Activated T-helper 1 cell treated with anti-CD3 and anti-CD28 coated beads, Interleukin-2, amount 50 U/mL, for 16 hours (primary cell): ENCODE measurements at places on chromosomes 6 and 20.
A peak's percentile ranks its signal among the peaks of the same experiment; 100 is the strongest.

- no peak for DNase-seq
Observed at GRCh38 chr6:40928307-40928706, 110.7 kb downstream of the UNC5CL start.

GRCh38 chr6:108118359-108118724 lies 43.8 kb upstream of the OSTM1 start:
- DNase-seq, result no peak

DNA sequence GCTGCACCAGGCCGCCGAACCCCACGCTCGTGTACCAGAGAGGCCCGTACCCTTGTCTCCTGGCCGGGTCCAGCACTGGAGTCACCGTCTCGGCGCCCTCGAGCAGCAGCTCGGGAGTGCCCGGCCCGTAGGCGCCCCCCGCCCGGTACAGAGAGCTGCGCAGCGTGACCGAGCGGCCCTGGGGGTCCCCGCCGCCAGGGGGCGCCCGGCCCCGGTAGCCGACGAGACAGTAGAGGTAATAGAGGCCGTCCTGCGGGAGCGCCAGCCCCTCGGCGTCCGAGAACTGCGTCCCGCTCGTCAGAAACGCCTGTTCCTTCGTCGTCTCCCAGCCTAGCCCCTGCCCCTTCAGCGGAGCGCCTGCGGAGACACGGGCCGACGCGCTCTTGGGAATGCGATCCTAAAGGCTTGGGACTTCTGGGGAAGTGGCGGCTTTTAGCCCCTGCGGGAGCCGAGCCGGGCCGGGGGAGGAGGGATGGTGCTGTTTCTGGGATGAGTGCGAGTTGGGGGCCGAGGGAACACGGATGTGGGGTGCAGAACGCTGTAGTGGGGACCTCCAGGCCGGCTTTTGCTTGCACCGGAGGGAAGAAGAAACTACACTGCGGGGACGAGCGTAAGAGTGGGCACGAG lies 1.3 kb downstream of the LTB start:
- peak; percentile 84 for DNase-seq

DNA sequence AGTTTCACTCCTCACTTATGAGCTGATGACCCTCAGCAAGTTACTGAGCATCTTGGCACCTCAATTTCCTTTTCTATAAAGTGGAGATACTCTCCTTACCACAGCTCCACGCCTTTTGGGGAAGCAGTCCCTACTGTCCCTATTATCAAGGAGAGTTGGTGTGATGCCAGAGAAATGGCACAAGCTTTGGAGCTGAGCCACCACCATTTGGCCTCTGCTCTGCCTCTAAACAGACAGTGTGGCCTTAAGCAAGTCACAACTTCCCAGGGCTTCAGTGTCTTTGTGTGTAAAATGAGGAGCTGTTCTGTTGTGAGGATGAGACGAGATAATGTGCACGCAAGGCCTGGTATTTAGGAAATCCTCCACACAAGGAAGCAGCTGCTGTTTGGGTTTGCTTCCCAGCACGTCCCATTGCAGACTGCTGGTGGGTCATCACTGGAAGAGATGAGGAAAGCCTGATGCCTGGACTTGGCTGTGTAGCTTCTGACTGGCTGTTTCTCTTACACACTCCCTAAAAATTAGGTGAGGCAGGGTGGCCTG lies 18.5 kb downstream of the NSFL1C start:
- no peak for DNase-seq

GRCh38 chr6:17450397-17450796 lies 57.0 kb downstream of the CAP2 start:
- DNase-seq, result no peak

GRCh38 chr6:133187657-133188453 lies 53.3 kb upstream of the EYA4 start:
- no peak for DNase-seq

DNA sequence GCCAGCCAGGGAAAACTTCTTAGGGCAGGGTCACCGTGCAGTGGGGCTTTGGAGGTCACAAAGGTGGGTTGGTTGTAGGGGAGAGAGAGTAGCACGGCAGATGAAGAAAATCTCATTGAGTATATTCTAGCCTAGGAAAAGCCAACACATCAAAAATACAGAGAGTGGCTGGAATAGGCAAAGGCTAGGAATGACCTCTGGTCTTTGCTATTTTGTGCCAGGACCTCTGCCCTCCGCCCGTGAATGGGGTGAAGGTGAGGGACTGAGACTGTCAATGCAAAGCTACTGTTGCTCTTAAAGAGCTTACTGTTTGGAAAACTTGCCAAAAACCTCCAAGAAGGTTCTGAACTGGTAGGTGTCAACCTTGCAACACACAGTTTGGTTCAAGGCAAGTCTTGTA lies 346.7 kb downstream of the CDH26 start:
- DNase-seq, result no peak

GRCh38 chr6:137044366-137045221 lies at the start of gene IL20RA:
TSS of gene IL20RA (minus strand) at chr6:137044965. CDS start at chr6:137044728, 237 bp downstream.
- DNase-seq, result no peak

GRCh38 chr6:134318236-134318973 lies 493 bp upstream of the SGK1 start:
- DNase-seq, result no peak

DNA sequence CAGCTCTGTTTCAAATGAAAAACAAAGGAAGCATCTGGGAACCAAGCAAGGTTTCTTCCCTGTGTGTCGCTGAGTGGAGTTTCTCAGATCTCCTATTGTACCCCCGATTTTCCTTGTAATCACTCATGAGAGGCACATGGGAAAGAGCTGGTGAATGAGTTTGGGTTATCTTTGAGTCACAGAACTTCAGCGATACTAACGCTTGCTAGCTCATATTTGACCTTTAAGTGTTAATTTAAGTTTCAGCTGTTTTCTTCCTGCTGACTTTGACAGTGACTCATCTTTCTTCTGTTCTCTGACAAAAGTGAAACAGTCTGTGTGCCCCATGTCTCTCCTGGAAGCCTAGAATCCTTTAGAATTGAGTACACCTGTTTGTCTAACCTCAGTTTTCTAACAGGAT lies 261.1 kb upstream of the RGS17 start:
- no peak for DNase-seq

GRCh38 chr6:22146678-22146930 lies 150.2 kb downstream of the PRL start:
- no peak for DNase-seq

GRCh38 chr20:13494019-13494418 lies 144.7 kb downstream of the TASP1 start:
- DNase-seq, result no peak

DNA sequence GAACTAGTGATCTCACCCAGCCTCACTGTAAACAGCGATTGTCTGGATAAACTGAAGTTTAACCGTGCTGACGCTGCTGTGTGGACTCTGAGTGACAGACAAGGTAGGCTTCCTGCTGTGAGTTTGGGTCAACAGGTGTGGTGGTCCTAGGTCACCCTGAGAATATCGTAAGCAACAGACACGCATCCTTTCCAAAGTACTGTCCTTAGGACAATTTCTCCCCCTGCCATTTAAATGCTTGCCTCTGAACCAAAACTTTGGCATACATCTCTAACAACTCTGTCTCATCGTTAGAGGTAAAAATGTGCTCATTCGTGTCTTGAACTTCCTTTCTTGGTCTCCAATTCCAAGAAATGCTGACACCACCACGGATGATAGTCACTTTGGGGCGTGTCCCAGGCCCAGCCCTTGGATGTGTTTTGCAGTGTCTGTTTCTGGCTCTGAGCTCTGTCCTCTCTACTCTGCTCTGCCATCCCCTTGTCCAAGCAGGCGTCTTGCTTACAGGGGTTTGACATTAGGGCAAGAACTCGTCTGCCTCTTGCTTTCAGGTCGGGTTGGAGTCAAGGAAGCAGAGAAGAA lies 95.5 kb downstream of the EYA2 start:
- no peak for DNase-seq

DNA sequence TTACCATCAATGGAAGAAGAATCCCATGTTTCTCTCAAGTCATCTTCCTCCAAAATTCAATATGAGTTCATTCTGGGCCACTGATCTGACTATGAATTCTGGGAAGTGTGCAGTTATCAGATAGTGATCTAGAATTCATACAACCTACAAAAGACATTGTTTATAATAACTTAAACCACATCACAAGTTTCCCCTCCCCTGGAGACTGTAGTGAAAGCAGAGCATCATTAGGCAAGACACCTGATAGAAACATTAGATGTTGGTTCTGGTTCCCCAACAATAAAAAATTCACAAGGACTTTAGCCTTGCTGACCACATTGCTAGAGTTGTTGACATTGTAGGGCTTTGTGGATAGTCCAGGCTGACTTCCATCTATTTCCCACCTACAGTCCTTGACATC lies 506.4 kb upstream of the JAG1 start:
- DNase-seq, result no peak

- no peak for DNase-seq
Observed at GRCh38 chr6:166683477-166683876, 56.4 kb upstream of the RPS6KA2 start.

GRCh38 chr6:4936681-4937041 lies 67.2 kb downstream of the RPP40 start:
- no peak for DNase-seq

DNA sequence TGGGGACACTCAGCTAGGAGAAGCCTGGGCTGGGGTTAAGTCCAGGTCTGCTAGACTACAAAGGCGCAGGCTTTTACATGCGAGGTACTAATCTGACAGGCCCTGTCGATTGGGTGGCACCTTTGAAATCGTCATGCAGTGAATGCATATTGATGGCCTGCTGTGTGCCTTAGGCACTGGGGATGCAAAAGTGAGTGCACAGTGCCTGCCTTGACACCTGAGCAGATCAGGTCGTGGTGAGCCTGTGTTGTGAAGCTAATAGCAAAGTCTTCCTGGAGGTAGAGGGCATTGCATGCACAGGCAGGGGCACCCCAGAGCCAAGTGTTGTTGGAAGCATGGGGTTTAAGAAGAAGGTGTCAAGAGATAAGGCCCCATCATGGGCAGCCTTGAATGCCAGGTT lies 16.9 kb downstream of the LRRC1 start:
- no peak for DNase-seq

GRCh38 chr6:105994591-105995390 lies 91.3 kb upstream of the PRDM1 start:
- peak; percentile 30 for DNase-seq

DNA sequence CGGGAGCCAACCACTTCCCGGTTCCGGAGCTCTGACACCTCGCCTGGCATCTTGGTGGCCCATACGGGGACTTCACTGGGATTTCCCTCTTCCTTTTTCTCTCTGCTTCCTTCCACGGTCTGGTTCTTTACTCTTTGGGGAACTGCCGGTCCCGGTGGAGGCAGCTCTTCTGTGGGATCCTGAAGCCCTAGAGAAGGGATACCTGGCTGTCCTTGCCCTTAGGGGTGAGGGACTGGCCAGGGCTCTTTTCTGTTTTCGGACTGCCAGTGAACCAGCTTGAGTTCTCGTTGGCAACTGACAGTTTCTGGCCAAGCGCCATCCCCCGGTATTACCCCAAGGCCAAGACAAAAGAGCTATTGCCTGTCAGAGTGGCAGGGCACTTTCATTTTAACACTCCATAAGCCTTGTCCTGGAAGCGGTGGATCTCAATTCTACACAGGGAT lies 880 bp upstream of the CPXM1 start:
- DNase-seq, result no peak

GRCh38 chr6:20354366-20354765 lies 47.3 kb upstream of the E2F3 start:
- no peak for DNase-seq

DNA sequence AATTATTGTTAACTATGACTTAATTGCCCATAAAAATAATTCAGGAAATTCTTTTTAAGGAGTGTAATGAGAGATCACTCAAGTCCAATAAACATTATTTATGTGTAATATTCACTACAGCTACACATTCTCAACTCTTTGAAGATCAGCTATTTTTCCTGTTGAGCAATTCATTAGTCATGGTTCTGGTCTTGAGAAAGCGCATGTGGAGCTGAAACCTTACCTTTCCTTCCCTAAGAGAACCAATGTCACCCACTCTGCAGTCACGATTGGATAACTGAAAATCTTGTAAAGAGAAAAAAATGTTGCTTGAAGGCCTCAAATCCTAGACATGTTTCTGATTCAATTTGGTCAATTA lies 736.9 kb upstream of the MARCKS start:
- no peak for DNase-seq

- peak; percentile 55 for DNase-seq
Observed at GRCh38 chr6:26270903-26271667, 93.9 kb upstream of the BTN3A2 start.

DNA sequence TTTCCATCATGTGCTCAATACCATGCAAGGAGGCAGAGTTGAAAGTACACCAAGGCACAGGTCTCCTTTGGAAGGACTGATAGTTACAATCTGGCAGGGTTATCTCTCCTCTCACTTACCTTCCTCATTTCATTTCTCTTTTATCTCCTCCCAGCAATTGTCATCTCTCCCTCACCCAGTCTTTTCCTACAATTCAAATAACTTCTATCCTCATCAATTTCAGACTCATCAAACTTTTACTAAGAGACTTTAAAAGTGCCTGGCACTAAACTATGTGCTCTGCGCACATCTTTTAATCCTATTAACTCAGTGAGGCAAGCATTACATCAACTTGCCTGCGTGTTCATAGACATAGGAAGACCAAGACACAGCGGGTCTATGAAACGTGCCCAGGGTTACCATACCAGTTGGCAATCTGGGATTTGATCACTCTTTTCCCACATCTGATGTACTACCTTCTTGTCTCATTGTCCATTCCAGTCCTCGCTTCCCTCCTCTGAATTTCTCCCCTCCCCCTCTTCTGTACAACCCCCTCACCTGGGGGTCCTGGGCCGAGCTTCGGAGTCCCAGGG lies 1.2 kb downstream of the VARS1 start:
- no peak for DNase-seq

DNA sequence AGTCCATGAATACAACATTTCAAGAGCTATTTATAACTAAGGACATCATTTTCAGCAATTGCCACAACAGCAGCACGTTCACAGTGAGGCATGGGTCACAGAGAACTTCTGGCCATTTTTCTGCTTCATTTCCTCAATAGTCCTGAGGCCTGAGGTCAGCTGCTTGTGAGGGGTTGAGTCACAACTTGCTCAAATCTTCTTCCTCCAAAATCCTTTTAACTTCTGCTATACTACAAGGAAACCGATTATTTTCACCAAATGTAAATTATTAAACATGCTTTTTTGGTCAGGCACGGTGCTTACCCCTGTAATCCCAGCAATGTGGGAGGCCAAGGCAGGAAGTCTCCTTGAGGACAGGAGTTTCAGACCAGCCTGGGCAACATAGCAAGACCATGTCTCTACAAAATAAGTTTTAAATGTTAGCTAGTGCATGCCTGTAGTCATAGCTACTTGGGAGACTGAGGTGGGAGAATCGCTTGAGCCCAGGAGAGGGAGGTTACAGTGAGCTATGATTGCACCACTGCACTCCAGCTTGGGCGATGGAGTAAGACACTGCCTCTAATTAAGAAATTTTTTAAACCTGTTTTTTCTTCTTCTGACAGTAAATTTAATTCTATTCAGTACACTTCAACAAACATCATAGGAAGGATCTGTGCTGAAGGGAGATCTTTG lies 11.1 kb upstream of the SLC16A10 start:
- no peak for DNase-seq

DNA sequence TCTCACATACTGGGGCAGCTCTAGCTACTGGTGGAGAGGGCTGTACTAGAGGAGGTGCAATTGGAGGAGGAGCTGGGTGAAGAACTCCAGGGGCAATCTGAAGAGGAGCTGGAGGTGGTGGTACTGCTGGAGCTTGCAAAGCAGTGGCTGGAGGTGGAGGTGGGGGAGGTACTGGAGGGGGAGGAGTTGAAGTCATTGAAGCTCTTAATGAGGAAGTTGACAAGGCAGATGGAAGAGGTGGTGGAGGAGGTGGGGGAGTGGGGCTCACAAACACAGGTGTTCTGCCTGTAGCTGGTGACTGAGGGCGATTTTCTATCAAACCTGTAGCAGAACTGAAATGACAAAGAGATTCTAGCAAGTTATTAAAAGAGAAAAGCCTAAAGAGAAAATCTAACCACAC lies 77.6 kb downstream of the WASF1 start:
- no peak for DNase-seq

GRCh38 chr6:44867571-44868334 lies 460.4 kb upstream of the RUNX2 start:
- no peak for DNase-seq
